IPS DF 6.9 (cell line): ENCODE measurements at places on chromosomes 1 and 21.

- DNase-seq = no peak
Observed at GRCh38 chr1:115641762-115642167, at the start of gene VANGL1. Gene VANGL1 (plus strand): TSS chr1:115641970. CDS start chr1:115651414, 9,444 bp downstream.

DNA sequence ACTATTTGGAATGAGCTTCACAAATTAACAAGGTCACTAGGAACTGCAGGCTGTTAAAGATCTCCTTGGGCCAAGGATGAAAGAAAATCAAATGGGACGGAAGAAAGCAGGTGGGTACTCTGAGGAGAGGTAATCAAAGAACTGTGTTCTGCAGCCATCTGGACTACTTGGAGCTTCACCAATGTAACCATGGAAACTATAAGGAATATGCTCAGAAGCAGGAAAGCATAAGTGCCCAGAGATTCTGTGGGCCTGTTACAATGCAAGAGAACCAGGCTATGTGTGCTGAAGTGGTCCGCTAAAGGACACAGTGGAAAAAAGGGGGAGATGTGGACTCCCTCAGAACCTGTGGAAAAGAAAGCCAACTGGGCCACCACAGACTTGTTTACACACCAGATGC is 238.5 kb downstream of the PTGER3 start:
- DNase-seq = no peak

DNA sequence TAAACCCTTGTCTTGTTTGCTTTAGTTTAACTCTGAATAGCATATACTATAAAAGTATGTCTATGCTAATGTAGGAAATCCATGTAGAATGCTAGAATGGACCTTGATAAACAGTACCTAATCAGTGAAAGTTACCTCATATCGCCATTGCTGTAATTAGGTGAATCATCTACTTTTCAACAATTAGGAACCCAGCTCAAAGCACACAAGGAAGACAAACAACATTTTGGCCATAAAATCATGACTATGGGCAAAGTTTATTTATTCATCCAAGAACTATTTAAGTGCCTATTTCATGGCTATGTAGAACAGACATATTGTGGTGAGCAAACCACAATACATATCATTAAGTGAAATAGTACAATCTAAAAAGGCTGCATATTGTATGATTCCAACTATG is 1043.2 kb downstream of the BRINP3 start:
- no peak for DNase-seq

GRCh38 chr1:229070168-229070567 is 200.7 kb upstream of the RAB4A start:
- no peak for DNase-seq

GRCh38 chr1:224766266-224766665 is 150.1 kb downstream of the CNIH3 start:
- no peak for DNase-seq

- DNase-seq = no peak
Observed at GRCh38 chr1:109770331-109771095, 6.8 kb upstream of the EPS8L3 start.

DNA sequence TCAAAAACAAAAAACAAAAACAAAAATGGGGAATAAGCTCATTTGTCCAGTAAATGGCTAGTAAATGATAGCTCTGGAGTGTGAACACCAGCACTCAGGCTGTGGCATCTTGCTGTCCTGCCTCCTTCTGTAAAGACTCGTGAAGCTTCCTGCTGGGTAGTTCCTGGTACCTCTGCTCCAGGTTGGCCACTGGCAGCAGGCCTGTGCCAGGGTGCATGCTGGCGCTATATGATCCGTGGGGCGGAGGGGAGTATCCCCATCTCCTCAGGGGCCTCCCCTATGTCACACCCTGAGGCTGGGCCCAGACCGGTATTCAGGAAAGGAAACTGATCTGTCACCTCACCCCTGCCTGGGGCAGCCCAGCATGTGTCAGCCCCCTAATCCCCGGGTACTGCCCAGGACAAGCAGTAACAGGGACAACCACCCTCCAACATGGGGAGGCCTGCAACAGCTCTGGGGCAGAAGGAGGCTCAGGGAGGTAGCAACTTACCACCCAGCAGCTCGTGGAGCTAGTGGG is 14.1 kb downstream of the ALPL start:
- DNase-seq = no peak

DNA sequence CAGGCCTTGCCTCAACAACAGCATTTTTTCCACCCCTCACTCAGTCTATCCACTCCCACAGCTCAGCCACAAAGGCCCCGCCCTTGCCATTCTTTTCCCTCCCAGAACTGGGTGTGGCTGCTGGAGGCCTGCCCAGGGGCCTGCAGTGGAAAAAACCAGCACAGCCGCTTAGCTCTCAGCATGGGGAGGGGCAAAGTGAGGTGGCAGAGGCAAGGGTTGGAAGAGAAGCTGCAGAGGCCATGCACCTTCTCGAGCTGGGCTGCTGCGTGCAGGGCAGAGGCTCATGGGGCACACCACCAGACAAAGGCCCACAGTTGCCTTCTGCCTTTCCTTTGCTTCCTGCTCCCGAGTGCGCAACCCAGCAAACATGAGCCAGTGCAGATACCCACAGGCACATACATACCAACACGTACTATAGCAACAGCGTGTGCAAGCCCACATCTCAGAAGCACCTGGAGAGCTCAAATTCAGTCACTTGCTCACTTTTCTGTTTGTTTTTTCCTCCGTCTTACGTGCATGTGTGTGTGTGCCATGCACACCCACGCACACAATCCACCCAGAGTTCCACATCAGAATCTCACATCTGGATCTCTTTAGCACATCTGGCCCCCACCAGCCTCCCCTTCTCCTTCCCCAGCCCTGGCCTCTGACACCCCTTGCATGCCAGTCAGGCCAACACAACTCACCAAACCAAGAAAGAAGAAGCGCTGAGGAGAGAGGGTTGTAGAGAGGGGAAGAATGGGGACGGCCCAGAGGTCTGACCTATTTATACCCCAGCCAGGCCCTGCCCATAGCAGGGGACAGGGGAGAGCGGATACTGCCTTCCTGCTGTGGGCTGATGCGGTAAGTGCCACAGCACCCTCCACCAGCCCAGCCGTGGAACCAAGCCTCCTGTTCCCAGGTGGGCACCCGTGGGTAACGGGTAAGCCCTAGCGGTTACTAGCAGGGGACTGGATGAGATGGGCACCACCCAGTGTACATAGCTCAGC is at the start of gene S100A4:
S100A4 (minus strand) TSS at position 740 of the 989 bp plus-strand sequence. CDS start 1,012 bp downstream, outside the sequence.
- peak; percentile 81 for DNase-seq

- DNase-seq = no peak
Observed at GRCh38 chr1:155052439-155053395, 1.6 kb downstream of the ADAM15 start.

GRCh38 chr1:68495968-68496679 is 758 bp downstream of the DEPDC1 start:
- no peak for DNase-seq

GRCh38 chr1:208951026-208951525 is 632.4 kb upstream of the CAMK1G start:
- no peak for DNase-seq

DNA sequence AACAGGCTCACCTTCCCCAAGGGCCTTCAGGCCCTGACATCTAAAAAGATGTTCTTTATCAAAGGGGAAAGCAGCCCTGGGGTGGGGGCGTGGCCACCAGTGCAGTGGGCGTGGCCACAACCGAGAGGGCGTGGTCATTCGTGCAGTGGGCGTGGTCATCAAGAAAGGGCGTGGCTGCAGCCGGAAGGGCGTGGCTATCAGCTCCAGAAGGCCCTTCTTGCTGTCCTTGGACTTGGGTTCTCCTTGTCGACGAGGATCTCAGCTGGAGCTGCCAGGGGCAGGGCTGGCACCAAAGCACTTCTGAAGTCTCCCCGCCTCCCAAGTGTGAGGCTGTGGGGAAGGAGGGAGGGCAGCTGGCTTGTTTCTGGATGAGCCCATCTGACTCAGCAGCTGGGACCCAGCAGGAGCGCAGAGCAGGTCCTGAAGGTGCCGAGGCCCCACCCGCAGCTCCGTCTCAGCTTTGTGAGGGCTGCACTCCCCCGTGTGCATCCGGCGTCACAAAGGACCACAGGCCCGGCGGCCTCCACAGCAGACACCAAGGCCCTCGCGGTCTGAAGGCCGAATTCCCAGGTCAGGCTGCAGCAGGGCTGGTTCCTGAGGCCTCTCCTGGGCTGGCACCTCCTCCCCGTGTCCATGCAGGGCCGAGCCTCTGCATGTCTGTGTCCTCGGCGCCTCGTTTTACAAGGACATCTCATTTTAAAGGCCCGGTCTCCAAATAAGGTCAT is 12.8 kb downstream of the PDE9A start:
- no peak for DNase-seq

GRCh38 chr1:217495249-217495648 is 135.6 kb downstream of the GPATCH2 start:
- no peak for DNase-seq

DNA sequence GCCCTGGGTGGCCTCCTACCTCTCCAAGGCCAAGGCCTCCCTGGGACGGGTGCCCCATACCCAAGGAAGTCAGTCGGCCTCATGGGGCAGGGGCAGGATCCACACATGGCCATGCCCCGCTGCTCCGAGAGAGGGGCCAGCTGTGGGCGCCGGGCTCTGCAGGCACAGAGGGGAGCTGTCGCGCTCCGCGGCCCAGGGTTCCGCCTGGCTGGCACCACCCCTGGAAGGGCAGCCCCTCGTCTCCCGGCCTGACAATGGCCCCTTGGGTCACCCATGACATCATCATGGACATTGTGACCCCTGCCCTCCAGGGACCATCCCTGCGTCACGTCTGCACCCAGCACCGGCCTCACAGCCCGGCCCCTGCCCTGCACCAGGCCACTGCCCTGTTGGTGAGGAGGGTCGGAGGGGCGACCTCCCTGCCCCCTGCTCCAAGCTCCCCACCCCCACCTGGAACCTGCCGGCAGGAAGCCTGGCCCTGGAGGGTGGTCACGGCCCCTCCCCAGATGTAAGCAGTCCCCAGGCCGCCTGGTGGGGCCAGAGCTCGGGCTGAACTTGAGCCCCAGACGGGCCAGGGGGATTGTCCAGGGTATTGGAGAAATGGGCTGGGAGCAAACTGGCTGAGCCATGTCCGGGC is 5.8 kb downstream of the TTLL10 start:
- DNase-seq = no peak

DNA sequence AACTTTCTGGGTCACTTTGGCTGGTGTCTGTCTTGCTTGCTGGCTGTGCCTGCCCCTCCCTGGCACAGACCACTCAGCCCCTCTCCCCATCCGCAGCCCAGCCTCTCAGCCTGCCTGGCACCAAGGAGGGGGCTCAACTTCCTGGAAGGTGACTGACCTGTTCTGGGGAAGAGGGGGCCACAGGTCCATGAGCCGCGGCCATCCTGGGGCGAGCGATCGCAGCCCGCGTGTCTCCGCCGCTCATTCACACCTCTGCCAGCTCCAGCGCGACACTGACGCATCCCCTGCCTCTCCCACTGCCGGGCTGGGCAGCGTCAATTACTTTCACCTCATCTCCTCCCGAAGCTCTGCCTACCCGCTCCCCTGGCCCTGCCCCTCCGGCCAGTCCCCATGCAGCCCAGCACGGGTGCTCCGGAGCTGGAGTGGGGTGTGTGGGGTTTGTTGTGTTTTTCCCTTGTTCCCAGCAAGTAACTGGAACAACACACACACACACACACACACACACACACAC is 14.3 kb downstream of the SLC6A9 start:
- no peak for DNase-seq

GRCh38 chr1:57826535-57826934 is 402.7 kb upstream of the DAB1 start:
- no peak for DNase-seq

DNA sequence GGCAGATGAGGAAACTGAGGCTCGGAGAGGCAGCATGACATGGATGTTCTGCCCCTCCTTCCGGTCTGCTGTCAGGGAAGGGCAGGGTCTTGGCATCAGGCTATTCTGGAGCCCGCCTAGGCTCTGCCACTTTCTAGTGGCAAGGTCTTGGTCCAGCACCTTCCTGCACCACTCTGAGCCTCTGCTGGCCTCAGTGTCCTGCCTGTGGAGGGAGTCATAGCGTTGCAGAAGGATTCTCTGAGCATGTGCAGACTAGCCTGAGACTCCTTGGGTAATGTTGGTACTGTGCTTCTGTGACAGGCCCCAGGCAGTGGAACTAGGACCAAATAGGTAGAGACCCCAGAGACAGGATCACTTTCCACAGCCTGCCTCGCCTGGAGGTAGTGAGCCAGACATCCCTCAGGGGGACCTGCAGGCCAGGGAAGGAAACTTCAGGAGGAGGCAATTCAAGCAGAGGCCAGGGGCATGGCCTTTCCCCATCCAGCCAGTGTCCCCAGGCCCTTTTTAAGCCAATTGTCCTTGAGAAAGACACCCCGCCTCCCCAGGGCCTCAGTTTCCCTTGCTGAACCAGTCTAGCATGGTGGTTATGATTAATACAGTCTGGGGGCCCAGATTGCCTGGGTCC is 10.6 kb downstream of the EDN2 start:
- no peak for DNase-seq

GRCh38 chr1:6358757-6359201 is 34.8 kb downstream of the ACOT7 start:
- DNase-seq = no peak

GRCh38 chr1:245464290-245464689 is 309.5 kb downstream of the KIF26B start:
- DNase-seq = no peak

DNA sequence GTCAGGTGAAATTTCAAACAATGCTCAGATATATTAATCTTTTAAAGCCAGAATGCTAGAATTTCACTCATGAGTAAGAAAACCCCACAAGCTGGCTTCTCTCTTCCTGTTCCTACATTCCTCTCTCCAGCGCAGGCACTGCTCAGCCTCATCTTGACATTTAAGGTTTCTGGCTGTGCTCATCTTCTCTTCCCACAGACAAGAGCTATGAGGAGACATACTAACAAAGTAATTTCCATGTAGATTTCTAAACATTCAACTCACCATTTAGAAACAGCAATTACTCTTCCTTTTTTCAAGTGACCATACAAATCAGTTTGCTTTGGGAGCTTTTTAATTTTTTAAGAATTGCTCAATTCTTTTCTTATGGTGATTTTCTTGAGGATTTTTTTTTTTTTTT is 7.8 kb upstream of the LRRC8D start:
- DNase-seq = no peak

GRCh38 chr1:209416039-209416438 is 167.5 kb upstream of the CAMK1G start:
- no peak for DNase-seq

DNA sequence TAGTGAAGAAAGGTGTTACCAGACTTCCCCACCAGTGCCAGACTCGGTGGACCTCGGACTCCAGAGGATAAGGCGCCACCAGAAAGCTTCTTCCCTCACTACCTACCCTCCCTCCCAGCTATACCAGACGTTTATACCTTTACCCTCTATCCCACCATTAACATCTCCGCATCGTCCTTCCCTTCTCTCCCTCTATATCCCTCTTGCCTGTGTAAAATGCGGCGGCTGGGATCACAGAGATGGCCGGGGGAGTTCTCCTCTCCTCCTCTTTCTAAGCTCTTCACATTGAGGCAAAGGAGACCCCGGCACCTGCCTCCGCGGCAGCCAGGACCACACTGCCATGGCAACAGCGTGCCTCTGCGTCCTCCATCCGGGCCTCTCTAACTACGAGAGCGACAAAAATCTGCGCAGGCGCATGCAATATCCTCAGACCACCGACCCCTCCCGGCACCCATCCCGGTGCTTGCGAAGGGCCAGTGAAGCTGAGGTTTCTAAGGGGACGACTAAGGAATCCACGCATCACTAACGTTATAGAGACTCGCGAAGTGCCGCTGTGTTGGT is at the start of gene CCDC181:
CCDC181 (minus strand) TSS at position 394 of the 561 bp plus-strand sequence. CDS start 2,547 bp downstream, outside the sequence.
- peak; percentile 79 for DNase-seq

- no peak for DNase-seq
Observed at GRCh38 chr1:108503062-108503733, 53.1 kb downstream of the NBPF6 start.

- DNase-seq = no peak
Observed at GRCh38 chr1:234768171-234768568, 158.2 kb upstream of the IRF2BP2 start.
